Naive B cell (primary cell): ENCODE measurements at places on chromosomes 12 and 14.

DNA sequence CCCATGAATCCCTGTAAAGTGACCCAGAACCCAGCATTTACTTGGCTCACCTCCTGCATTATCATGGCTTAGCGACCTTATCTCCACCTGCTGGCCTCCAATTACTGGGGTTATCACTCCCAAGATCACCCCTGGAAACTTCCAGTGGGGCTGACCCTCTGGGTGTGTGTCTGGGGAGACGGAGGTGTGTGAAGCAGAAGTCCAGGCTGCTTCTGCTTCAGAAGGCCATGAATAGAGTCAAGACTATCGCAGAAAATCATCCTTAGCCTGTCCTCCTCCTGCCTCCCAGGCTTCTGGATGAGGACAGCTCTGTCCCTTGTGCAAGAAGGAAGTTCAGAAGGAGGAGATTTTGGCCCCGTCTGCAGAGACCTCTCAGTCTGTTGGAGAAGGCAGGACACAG is 408 bp upstream of the KRT72 start:
- DNase-seq: no peak

GRCh38 chr14:33839193-33840076 is 111.4 kb downstream of the EGLN3 start:
- peak; percentile 27 for DNase-seq

GRCh38 chr12:30732954-30733637 is 21.7 kb downstream of the CAPRIN2 start:
- no peak for DNase-seq

DNA sequence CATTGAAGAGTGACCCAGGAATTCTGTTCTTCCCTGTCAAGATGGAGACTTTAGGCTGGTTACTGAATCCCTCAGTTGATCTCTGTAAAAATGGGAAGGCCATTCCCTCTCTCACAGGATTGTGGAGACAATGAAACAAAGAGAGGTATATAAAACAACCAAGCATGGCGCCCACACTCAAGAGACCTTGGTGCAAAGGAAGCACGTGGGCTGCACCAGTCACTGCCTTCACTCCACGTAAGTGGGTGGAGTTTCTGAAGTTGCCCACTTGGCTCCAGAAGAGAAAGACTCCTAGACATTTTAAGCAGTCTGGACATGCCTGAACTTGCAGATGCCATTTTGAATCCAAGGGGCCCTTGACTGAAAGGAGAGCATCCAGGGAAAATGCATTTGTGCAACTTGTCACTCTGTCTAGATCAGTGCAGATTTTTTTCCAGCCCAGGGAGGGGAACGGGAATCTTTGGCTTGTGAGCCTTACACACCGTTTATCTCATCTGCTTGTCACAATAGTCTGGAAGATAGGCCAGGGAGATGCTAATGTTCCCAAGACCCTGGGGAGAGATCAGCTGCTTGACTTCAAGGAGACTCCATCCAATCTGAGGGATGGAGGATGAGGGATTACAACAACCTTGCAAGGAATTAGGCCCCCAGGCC is 96.9 kb upstream of the TBX3 start:
- no peak for DNase-seq

GRCh38 chr12:94725375-94726168 is 75.2 kb upstream of the TMCC3 start:
- no peak for DNase-seq

GRCh38 chr12:67991158-67991557 is 1.9 kb downstream of the IFNG-AS1 start:
- DNase-seq: peak; percentile 65

GRCh38 chr14:41490323-41490722 is 116.4 kb upstream of the LRFN5 start:
- no peak for DNase-seq

GRCh38 chr12:114263056-114263805 is 142.7 kb downstream of the TBX5 start:
- no peak for DNase-seq

DNA sequence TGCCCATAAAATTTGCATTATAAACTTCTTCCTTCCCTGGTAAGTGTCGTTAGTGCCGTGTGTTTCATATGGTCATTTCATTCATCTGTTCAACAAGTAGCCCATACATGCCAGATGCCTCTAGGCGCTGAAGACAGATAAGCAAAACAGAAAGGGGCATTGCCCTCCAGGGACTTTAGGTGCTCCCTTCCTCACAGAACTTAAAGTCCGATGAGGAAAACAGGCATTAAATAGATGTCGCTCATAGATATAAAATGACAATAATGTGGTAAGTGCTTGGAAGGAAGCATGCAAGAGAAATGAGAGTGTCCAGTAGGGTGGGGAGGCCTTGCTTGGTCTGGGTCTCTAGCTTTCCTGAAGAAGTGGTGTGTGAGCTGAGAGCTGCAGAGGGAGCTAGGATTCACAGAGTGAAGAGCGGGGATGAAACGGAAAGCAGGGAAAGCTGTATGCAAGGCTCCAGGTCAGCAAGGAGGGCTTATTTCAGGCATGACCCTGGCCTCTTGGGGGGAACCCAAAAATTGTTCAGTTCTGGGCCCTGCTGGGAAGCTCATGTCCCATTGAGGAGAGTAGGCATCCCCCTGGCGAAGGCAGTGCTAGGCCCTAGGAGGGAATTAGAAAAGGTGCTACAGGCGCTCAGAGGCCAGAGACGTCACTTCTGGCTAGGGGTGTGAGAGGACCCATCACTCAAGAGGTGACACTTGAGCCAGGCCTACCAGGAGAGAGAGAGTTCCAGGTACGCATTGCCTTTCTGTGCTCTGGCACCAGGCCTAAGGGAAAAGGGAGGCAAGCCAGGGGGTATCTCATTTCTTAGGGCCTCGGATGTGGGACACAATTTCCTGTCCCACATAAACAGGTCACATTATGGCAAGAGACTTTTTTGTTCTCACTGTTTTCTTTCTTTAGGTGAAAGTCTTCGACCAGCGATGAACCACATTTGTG is 11.9 kb downstream of the UBE3B start:
- no peak for DNase-seq

GRCh38 chr12:49867570-49868341 is 24.9 kb upstream of the BCDIN3D start:
- no peak for DNase-seq

- DNase-seq: no peak
Observed at GRCh38 chr14:99925471-99925870, 132.3 kb downstream of the EML1 start.

DNA sequence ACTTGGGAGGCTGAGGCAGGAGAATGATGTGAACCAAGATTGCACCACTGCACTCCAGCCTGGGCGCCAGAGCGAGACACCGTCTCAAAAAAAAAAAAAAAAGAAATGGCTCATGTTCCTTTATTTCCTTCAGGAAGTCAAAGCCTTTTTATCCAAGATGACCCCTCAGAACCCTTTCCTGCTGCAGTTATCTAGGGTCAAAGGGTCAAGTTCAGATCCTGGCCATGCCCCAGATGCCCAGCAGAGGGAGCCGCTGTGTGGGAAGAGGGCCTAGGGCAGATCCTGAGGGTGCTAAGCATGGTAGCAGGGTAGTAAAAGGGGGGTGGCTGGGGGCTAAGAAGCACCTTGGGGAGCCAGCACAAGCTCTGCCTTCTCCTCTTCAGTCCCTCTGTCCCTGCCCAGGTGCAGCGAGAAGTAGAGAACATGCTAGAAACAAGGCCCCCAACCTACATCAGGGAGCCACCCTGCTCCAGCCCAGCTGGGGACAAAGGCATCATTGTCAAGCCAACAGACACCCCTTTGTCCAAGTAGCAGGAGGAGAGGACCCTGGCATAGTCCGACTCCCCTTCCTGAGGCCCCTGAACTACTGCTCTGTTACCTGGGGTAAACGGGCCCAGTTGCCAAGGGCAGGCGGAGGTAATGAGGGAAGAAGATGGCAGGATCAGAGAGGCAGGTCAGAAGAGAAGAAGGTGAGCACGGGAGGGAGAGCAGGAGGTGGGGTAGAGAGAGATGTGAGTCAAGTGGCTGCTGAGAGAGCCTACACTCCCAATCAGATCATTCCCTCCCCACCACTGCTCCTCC is 6.5 kb downstream of the NFE2 start:
- peak; percentile 44 for DNase-seq
